ENCODE measurements at places on chromosomes 16 and 17. TPM values are rescaled to one million over a fixed set of nuclear protein-coding genes. Genes with fewer than 3 reads are reported as not detected.
A peak's percentile ranks its signal among the peaks of the same experiment; 100 is the strongest.

DNA sequence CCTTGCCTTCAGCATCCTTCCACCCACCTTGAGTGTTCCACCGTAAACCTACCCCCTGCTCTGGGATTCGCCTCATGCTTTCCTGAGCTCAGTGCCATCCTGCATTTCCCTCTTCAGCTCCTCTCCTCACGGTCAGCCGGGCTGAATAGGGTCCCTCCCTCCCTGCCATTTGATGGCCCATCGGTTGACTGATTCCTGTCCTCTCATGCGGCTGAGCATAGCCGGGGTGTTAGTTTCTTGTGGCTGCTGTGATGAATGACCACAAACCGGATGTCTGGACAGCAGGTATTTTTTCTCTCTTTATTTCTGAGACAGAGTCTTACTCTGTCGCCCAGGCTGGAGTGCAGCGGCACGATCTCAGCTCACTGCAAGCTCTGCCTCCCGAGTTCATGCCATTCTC is 44.1 kb upstream of the MGAT5B start:
- no peak for DNase-seq

- DNase-seq: peak; percentile 59
Observed at GRCh38 chr17:60305141-60305540, 86.8 kb downstream of the USP32 start.

DNA sequence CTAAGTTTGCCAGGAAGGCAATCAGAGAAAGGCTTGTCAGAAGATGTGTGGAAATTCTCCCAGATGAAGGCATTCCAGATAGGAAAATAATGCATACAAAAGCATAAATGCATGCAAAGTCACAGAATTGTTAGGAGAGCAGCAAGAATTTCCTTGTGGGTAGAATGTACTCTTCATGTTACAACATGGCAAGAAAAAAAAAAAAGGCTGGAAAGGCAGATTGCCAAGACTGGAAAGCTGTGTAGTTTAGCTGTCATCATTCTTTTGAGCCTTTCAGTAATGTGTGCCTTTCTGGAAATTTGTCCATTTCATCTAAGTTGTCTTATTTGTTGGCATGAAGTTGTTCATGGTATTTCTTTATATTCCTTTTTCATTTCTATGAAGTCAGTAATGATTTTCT is 71.0 kb upstream of the EFCAB3 start:
- DNase-seq: no peak

The KRT222 gene
- 2.0 TPM for polyA plus RNA-seq

The EVPLL gene
- not detected for polyA plus RNA-seq

The TBC1D26 gene
- 0.28 TPM for polyA plus RNA-seq

Data from large intestine (tissue), 12 donors.